ENCODE measurements at places on chromosomes 11 and 22.
A peak's percentile ranks its signal among the peaks of the same experiment; 100 is the strongest.

- DNase-seq, result no peak
Observed at GRCh38 chr22:40199223-40199622, 21.5 kb downstream of the TNRC6B start.

- no peak for DNase-seq
Observed at GRCh38 chr11:18384157-18384641, 10.2 kb upstream of the LDHA start.

GRCh38 chr11:128862908-128863660 is 4.0 kb downstream of the KCNJ1 start:
- no peak for DNase-seq

DNA sequence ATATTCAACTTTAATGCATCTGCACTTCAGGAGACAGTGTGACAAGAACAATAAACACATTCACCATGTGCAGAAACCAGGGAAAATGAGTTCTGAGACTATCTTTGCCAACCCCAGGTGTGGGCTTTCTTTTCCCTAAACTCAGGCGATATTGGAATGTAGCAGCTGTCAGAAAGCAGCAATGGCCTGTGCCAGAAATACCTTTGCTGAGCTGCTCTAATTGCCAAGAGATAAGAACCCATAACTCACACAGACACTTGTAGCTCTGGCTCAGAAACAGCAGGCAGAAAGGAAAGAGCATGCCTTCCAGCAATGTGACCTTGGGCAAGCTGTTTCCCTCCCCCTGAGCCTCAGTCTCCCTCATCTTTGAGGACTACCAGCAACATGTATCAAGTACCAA is 77.6 kb downstream of the PLEKHA7 start:
- DNase-seq, result no peak

GRCh38 chr11:108751444-108751843 is 86.6 kb downstream of the DDX10 start:
- no peak for DNase-seq

DNA sequence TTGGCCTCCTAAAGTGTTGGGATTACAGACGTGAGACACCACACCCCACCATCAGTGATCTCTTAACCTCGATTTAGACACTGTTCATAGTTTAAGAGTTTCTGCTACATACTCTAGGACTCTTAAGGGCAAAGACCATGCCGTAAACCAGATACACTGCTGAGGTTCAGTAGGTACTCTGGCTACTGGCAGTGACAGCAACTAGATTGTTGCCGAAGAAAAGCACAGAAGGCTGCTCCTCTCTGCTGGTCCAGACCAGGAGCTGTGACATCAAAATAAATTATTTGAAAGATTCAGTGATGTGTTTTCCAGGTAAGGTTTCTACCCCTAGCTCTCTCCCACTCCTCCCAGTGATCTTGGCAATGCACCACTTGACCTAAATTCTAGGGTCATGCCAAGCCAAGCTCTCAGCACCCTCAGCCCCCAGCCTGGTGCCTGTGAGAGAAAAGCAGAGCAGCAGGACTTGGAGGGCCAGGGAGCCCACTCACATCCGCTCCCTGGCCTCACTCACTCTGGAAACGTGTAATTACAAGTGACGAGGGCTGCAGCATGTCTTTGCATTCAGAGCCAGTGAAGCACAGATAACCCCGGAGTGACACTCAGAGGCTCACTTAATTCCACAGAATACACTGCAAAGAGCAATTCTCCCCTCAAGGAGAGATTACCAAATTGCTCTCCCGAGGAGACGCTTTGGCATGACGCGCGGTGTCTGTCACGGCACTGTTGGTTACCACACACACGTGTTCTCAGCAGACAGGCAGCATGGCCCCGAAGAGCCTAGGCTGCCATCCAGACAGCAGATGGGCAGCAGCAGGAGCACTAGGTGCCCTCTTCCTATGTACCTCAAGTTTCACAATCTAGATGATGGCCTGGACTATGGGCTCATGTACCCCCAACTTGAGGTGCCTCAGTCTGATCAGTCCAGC is 96.9 kb upstream of the PITPNB start:
- DNase-seq, result no peak

DNA sequence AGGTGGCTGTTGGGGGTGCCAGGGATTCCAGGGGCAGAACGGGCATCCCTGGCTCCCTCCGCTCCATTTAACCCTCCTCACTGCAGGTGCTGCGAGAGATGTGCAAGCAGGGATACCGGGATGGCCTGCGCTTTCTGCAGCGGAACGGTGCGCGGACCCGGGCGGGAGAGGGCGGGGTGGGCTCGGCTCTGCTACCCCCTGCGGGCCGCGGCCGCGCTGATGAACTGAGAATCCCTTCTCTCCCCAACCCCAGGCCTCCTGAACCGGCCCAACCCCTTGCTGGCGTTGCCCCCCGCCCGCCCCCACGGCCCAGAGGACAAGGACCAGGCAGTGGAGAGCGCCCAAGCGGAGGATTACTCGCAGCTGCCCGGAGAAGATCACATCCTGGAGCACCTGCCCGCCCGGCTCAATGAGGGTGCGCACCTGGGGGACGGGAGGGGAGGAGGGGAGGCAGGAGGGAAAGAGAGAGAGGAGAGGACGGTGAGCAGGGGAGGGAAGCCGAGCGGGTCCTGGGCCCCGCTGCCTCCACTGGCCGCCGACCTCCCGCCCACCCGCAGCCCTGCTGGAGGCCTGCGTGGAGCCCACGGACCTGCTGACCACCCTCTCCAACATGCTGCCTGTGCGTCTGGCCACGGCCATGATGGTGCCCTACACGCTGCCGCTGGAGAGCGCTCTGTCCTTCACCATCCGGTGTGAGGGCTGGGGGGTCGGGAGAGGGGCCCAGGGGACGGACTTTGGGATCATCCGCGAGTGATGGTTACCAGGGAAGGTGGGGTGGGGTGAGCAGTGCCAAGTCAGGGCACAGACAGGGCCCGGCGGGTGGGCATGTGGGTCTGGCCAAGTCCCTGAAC is 4.1 kb upstream of the CRACR2B start:
- DNase-seq, result no peak

DNA sequence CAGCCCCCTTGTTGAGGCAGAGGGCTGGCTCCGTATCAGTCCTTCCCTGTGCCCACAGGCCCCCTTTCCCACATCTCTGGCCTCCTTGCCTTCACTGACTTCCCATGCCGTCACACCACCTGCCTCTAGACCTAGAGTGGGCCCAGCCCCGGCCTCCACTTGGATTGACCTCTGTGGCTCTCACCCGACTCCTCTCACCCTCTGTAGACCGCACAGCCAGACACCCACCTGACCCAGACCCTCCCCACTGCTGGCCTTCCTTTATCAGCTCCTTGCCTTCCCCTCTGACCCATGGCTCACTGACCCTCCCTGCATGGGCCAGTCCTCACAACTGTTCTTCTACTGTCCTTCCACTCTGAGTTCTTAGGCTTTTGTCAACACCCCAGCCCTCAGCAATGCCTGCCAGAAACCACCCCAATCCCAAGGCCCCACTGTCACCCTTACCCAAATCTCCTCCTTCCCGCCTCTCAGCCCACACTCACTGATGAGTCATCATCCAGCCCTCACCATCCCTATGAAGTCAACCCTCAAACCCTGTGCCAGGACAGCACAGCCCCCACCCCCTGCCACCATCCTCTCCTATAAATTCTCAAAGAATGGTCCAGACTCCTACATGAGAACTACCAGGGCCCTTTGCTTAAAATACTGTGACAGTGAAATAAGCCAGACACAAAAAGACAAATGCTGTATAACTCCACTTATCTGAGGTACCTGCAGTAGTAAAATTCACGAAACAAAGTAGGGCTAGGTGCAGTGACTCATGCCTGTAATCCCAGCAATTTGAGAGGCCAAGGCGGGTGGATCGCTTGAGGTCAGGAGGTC is 53.4 kb downstream of the SCGB1A1 start:
- DNase-seq, result no peak

- no peak for DNase-seq
Observed at GRCh38 chr11:65389294-65389980, 3.0 kb downstream of the FRMD8 start.

DNA sequence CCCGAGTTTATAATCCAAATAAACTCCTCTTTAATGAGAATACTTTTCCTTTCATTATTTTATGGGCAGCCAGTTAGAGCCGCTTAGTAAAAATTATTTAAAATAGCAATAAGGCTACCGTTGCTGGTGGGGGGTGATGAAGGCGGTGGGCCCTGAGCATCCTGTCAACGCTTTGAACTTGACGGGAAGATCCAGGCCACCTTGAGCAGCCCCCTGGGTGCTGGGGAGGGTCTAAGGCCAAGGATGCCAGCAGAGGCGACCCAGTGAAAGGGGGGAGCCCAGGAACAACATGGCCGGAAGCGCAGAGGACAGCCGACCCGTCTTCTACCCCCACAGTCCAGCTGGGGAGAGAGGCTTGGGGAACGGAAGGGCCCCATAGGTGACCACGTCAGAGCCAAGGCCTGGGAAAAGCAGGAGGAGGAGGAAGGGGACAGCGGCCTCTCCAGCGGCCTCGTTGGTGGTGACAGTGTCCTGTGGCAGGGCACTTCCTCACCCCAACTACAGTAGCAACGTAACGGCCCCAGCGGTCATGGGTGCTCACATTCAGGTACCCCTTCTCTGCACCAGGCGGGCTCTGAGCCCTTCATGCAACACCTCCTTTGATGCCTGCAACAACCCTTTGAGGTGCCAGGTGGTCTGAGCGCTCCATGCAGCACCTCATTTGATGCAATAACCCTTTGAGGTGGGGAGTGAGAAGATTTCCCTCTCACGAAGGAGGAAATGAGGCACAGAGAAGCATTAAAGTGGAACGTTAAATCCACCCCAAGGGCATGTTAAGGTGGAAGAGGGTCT is 695.3 kb downstream of the TBC1D22A start:
- DNase-seq, result no peak

- no peak for DNase-seq
Observed at GRCh38 chr11:64654958-64655541, 64.0 kb downstream of the SLC22A12 start.

GRCh38 chr22:29341056-29341848 is 25.8 kb upstream of the RASL10A start:
- no peak for DNase-seq

DNA sequence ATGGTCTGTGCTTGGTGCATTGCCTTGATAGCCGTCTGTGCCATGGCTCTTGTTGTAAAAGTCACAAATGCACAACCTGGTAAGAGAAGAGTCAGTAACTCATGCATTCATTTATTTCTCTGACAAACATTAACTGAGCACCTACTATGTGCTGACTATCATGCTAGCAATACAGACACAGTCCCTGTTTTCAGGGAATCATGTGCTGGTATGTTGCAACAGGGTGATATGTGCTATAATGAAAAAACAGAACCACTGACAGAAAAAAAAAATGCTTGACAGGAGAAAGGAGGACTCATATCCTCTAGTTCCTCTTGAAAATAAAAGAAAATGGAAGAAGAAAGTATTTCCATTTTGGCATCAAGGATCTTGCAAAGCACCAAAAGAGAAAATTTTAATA is 34.5 kb upstream of the RAPSN start:
- DNase-seq, result no peak

- DNase-seq, result no peak
Observed at GRCh38 chr22:49324527-49325491, 502.9 kb downstream of the BRD1 start.

GRCh38 chr22:46739094-46739870 is 1.2 kb upstream of the CERK start:
- DNase-seq, result no peak

GRCh38 chr11:130042093-130042591 is 27.6 kb upstream of the APLP2 start:
- no peak for DNase-seq

GRCh38 chr11:3160252-3161031 is 4.7 kb downstream of the OSBPL5 start:
- DNase-seq, result peak; percentile 77

DNA sequence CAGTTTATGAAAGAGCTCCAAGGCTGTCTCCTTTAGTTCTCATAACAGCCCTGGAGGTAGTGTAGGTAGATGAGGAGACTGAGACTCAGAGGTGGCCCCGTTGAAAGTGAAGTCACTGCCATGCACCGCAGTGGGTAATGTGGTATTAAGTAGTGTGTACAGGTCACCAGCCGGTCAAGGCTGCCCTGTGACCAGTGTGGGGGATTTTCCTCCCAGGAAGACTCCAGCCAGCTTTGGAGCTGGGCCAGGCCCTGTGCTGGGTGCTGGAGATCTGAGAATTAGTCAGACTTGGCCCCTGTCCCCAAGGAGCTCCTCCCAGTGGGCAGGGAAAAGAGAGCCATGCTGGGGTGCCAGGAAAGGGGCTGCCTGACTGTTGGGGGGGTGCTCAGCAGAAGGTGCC is 5.3 kb downstream of the OMP start:
- DNase-seq, result peak; percentile 56

DNA sequence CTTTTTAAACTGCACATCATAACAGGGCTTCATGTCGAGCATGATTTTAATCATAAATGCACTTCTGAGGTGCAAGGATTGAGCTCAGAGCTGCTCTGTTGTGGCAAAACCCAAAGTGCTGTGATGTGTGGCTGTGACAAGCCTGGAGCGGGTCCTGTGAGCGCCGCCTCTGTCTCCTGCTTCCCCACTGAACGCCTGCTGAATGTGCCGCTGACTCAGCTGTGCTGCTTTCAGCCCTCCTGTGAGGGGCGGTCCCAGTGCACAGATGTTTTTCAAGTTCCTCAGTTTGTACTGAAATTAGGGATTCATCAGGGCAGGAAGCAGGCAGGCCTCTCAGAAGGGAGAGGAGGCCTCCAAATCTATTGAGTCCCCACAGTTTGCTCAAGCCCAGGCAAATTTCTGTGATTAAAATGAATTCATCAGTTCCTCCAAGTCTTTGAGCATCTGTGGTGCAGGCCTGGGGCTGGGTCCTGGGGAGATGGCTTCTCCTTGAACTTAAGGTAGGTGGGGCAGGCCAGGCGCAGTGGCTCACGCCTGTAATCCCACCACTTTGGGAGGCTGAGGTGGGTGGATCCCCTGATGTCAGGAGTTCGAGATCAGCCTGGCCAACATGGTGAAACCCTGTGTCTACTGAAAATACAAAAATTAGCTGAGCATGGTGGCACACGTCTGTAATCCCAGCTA is 3.0 kb upstream of the GTSE1 start:
- DNase-seq, result no peak

DNA sequence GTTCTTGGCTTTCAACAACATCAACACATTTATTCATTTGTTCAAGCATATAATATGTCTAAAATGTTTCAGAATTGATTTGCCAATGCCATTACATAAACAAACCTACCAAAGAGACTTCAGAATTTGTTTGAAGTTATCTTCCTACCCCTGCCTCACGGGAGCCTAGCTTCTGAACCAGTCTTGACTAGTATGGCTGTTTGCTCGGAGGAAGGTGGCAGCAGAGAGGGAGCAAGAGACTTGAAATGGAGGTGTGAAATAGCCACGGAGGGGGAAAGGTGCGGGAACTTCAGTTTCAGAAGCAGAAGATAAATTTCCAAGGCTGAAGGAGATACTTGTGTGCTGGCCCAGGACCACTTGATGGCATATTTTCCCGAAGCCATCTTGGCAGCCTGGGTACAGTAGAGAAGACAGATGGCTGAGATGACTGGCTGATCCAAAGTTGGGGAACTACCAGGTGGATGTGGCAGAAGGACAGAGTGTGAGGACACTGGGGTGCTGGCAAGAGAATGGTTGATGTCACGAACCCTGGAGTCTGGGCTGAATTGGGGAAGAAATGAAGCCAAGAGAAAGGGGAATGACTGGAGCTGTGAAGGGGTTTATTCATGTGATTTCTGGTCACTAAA is 14.0 kb upstream of the MTCH2 start:
- DNase-seq, result no peak
